ENCODE measurements at places on chromosomes 3 and 15. TPM values are rescaled to one million over a fixed set of nuclear protein-coding genes. Genes with fewer than 3 reads are reported as not detected.

GRCh38 chr15:62067448-62068044 lies 769 bp downstream of the C2CD4A start:
- DNase-seq, result peak; percentile 4

DNA sequence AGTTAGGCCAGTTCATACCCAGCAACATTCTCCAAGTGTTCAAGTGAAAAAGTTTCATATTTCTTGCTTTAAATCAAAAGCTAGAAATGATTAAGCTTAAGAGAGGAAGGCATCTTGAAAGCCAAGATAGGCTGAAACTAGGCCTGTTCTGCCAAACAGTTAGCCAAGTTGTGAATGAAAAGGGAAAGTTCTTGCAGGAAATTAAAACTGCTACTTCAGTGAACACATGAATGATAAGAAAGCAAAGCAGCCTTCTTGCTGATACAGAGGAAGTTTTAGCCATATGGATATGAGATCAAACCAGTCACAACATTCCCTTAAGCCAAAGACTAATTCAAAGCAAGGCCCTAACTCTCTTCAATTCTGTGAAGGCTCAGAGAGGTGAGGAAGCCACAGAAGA lies 274.7 kb downstream of the TUSC7 start:
- no peak for DNase-seq

DNA sequence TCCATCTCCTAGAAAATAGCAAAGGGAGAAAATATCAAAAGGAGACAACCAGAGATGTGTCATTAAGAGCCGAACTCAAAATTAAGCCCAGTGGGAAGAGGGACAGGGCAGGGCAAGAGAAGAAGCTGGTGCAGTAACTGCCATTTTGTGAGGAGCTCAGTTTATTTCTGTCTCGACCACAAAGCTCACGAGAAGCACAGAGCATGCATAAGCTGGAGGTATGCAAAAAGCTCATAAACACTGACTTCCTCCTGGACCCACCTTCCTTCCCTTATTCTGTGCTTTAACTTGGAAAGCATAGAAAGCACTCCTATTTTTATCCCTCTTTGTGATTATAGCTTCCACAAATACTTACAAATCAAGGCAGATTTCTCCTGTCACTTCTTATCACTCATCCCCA lies 81.3 kb downstream of the DGKG start:
- no peak for DNase-seq

GRCh38 chr3:30457081-30457480 lies 149.3 kb upstream of the TGFBR2 start:
- DNase-seq, result no peak

Gene SERINC4
- 0.20 TPM for total RNA-seq

Gene GPR27
- total RNA-seq, result 2.6 TPM
